H9 (cell line): ENCODE measurements at places on chromosomes 2 and 18. TPM values are rescaled to one million over a fixed set of nuclear protein-coding genes. Genes with fewer than 3 reads are reported as not detected.

DNA sequence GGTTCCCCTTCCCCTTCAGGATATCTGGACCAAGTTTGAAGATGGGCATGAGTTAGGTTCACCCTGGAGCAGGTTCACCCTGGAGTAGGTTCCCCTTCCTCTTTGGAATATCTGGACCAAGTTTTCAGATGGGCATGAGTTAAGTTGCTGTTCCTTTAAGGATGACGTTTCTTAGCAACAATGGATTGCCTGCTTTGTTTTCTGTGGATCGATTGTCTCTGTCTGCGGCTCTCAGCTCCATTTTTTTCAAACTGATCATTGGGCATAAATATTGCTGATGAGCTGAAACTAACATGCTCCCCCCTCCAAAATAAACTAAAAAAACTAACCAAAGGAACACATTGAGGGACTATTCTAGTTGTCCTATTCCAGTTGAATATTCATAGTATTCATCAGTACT is 149.5 kb downstream of the SPP2 start:
- no peak for DNase-seq

The STAT4 gene
- 0.33 TPM in 2 replicates for total RNA-seq

The CNDP1 gene
- total RNA-seq: 0.29 TPM in 1 of 2 replicates, not detected in the other

DNA sequence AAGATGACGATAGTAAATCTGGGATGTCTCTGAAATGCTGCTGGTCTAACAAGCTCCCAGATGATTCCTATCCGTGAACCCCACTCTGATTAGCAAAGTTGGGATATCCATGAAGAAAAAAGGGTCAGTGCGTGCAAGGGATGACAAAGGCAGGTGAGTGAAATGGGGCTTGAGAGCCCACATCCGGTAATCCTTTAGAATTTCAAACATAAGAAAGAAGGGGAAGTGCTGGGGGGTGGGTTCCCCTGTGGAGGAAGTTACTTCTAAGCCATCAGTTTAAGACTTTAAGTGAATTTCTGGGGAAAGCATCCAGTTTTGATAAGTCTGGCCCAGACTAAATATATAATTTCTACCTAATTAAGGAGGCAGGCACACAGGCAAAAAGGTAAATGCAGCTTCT is 209.5 kb downstream of the DPP10 start:
- peak; percentile 35 for DNase-seq

The COL3A1 gene
- total RNA-seq: not detected in 2 replicates

GRCh38 chr2:176085861-176086771 is 2.4 kb upstream of the EVX2 start:
- DNase-seq: peak; percentile 74

The CNTNAP5 gene
- 0.39 and 0.48 TPM in 2 replicates for total RNA-seq

The FOXD4L1 gene
- total RNA-seq: 0.09 TPM in 1 of 2 replicates, not detected in the other

DNA sequence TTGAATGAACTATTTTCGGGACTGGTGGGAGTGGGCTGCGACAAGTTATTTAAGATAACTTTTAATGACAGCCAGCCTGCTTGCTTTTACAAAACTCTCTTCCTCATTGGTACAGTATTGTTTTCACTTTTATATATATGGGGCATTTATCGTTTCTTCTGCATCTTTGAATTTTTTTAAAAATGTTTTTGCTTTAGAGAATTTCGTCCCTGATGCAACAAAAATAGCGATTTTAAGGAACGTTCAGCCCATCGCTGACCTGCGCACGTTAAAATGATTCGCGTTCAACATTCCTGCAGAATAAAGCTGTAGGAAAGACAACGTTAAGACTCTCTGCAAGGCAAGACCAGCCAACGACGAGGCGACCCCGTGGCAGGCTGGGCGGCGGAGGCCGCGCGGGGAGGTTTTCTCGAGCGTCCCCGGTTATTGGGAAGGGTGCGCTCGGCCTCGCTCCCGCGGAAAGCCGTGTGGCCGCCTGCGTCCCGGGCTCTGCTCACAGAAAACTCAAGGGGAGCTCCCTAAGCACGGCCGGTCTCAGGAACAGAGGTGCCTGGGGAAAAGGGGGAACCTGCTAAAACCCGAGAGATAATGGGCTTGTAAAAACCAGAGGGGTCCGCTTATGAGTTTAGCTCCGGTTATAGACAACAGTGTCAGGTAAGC is 3.0 kb downstream of the PAX8 start:
- DNase-seq: no peak

The KRTCAP3 gene
- 49.9 and 57.3 TPM in 2 replicates for total RNA-seq

- no peak for DNase-seq
These were observed 572.2 kb upstream of the SALL3 start for GRCh38 chr18:78407466-78407844.

The FSHR gene
- not detected in 2 replicates for total RNA-seq

- no peak for DNase-seq
These were observed 31.7 kb upstream of the ZNF396 start for GRCh38 chr18:35408843-35409261.

The ANTXR1 gene
- 37.3 and 39.5 TPM in 2 replicates for total RNA-seq

DNA sequence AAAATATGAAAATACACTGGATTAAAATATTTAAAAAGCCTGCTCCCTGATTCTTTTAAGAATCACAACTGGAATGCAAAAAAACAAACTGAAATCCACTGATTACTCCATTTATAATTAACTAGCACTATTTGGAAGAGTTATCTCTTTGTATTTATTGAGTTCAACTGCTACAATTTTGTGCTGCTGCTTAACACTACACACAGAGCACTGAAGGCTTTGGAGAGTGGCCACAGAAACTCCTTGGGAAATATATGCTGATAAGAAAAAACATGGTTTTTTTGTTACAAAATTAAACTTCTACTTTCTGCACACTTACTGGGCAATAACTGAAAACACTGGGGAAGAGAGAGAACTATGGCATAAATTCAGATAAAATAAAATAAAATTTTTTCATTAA is 19.8 kb upstream of the BZW1 start:
- DNase-seq: no peak
